ENCODE measurements at places on chromosomes 7 and 10. TPM values are rescaled to one million over a fixed set of nuclear protein-coding genes. Genes with fewer than 3 reads are reported as not detected.

DNA sequence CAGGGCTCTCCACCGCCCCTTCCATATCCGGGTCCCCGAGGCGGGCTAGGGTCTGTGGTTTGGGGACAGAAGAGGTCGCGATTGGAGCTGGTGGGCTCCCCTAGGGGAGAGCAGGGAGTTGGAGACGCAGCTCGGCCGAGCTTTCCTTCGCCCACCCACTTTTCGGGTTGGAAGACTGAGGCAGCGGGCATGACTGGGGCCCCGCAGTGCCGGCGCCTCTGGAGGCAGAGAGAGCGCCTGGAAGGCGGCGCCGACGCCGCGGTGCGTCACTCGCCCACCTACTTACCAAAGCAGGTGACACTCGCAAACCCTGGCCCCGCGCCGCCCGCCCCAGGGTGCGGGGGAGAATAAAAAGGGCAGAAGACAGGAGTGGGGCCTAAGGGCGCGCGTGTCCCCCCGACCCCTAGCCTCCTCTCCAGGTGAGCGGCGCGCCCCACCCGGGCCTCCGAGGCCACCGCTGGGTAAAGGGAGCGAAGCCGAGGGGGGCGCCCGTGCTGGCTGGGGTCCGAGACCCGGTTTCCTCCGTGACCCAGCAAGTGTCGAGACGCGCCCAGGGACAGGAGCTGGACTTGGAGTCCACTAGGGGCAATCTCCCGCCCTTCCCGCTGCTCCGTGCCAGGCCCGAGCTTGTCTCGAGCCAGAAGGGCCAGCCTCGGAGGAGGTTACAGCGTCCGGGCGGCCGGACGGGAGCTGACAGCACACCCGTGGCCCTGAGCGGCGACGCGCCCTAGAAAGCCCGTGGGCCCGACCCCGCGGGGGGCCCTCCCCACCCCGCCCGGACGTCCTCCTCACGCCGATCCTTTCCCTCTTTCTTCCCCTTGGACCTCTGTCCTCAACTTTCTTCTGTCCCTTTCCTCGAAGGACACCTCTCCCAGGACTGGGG, 34.4 kb upstream of the GRID1 start:
- DNase-seq: peak; percentile 42

Gene LIPN
- not detected for total RNA-seq

- DNase-seq: no peak
These were observed 176.6 kb upstream of the SP4 start for GRCh38 chr7:21251151-21251800.

DNA sequence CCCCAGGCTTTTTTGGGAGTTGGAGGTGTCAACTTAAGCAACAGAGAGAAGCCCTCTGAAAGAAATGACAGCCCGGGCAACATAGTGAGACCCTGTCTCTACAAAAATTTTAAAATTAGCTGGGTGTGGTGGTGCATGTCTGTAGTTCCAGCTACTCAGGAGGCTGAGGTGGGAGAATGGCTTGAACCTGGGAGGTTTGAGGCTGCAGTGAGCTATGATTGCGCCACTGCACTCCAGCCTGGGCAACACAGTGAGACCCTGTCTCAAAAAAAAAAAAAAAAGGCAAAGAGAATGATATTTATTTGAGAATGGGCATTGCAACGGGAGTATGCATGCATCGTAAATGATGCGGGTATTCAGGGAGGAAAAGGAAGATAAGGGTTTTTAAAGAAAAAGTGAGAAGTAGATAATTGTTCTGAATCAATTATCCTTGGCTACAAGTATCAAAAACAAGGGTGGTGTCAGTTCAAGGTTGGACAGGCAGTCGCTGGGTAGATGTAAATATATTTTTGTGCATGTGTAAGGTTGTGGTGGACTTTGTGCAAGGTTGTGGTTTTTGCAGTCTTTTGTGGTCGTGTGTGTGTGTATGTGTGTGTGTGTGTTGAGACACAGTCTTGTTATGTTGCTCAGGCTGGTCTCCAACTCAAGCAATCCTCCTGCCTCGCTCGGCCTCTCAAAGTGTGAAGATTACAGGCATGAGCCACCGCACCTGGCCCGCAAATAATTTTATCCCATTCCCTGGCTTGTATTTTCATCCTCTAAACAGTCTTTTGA, 65.6 kb downstream of the COL26A1 start:
- no peak for DNase-seq

GRCh38 chr10:61248013-61248412, 205.2 kb downstream of the TMEM26 start:
- DNase-seq: no peak

- no peak for DNase-seq
These were observed 266.4 kb upstream of the TCERG1L start for GRCh38 chr10:131577786-131578471.

GRCh38 chr7:4119848-4120247, 562.2 kb upstream of the FOXK1 start:
- DNase-seq: no peak

- no peak for DNase-seq
These were observed 27.3 kb upstream of the HERPUD2 start for GRCh38 chr7:35722054-35722849.

Gene ZNF804B
- total RNA-seq: not detected

DNA sequence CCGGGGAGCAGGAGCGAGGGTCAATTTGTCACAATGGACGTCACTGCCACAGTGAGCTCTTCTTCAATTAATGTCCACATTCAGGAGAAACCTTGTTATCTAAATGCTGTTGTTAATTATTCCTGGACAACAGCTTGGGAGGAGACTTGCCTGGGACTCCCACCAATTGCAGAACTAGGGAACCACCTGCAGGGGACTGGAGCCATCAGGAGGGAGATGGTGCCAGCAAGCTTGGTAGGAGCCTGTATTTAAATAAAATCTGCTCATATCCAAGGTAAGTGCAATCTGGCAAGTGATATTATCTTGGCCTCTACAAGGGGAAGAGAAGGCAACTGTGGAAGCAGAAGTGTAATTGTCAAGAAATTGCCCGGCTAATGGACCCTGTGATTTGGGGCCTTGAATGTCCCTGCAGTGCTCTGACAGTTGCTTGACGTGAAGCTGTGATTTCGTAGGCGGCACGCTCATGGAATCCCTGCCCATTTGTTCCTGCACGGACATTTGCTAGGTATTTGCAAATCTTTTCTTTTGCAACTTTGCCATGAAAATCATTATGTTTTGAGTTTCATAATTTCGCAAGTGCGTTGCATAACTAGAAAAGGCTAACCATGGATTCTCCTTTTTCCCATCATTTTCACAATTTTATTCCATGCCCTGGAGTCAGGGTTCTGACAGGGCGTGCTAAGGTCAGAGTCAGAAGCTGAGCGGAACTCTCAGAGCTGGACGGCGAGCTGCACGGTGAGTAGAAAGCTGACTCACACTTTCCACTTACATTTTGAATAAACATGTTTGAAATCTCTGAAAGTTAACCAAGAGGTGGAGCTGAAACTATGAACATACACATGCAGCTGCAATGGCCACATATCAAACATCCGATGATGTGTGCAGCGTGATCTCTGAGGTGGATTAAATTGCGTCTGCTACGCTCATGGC, 84.9 kb upstream of the TCERG1L start:
- DNase-seq: peak; percentile 40

GRCh38 chr7:138064856-138065357, 11.4 kb upstream of the AKR1D1 start:
- DNase-seq: no peak

- no peak for DNase-seq
These were observed 2.8 kb upstream of the FAM53B start for GRCh38 chr10:124746992-124747391.

DNA sequence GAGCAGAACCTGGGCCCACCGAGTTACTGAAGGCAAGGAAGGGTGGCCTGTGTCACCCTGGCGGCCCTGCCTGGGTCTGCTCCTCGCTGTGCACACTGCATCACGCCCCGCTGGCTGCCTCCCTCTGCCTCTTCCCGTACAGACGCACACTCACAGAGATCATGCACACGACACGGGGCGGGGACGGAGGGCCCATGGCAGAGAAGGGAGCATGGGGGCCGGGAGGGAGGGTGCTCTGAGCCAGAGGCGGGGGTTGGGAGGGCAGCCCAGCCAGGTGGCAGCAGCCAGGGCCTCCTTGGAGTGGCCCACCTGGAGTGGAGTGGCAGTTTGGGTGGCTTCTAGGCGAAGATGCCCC, 16.6 kb downstream of the BUD23 start:
- no peak for DNase-seq

Gene VENTX
- total RNA-seq: not detected

GRCh38 chr7:139598642-139599041, 75.2 kb downstream of the CLEC2L start:
- no peak for DNase-seq

DNA sequence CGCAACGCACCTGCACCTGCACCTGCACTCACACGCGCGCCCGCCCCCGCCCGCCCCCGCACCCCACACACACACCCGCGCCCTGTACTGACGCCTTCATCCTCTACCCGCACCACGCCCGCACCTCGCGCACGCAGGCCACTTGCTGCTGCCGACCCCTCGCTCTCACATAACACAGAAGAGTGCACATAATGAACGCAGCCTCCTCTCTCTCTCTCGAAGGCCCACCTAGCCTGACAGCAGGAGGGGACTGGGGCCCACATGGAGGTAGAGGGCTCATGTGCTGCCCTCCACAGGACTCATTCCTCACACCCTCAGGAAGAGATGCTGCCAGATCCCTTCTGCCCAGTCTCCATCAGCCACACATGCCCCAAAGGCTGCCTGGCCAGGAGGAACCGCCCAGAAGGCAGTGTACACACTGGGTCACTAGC, 432 bp upstream of the CAMK2B start:
- DNase-seq: peak; percentile 46

DNA sequence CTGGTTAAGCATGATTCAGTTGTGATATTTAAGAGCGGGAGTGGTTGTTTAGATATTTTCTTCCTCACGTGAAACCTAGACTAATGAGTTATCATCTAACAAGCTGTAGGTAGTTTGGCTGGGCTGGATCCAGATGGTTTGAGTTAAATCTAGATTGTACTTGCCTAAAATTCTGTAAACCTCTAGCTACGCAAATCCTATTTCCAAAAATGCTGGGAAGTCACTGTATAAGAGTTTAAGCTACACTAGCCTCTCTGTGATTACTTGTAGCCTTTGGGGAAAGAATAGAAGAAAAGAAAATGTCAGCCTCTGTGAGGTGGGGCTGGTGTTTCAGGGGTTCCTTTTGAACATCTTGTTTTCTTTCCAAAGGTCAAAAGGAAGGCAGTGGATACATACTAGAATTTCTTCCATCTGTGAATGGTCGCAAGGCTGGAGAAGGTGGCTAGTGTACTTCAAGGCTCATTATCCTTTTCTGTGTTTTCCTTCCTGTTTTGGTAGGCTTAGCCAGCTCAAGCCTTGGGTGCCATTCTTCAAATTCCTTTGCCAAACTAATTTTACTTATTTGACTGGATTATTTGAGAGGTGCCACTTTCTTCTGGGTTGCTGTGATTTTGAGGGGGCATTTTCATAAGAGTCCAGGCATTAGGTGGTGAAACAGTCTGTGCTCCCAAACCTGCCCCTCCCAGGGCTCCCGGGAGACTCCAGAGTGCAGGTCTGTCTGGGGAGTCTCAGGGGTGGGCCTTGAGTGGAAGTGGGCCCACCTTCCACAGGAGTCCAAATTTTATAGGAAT, 5.2 kb upstream of the EN2 start:
- no peak for DNase-seq

Gene ELN
- total RNA-seq: 0.23 TPM

- peak; percentile 24 for DNase-seq
These were observed 169.1 kb downstream of the DIP2C start for GRCh38 chr10:520402-520787.

Gene SKIDA1
- 1.3 TPM for total RNA-seq

- peak; percentile 70 for DNase-seq
These were observed 594 bp upstream of the RP9 start for GRCh38 chr7:33109758-33110238.

- DNase-seq: no peak
These were observed 254.8 kb downstream of the HGF start for GRCh38 chr7:81515009-81515408.

DNA sequence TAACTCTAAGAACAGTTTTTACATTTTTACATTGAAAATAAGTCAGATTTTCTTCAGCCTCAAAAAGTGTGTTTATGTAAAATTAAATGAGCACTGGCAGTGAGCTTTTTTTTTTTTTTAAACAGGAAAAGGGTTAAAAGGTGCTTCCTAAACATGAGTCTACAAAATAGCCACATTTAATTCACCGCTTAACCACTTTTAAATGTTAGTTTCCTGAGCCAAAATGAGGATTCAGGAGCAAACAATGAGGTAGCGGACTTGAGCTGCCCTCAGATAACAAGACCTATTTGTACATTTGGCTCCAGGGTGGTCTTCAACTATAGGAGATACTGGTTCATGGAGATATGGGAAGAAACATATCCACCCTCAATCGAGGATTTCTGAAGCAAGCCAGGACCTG, 22.8 kb downstream of the AKR1C3 start:
- no peak for DNase-seq

DNA sequence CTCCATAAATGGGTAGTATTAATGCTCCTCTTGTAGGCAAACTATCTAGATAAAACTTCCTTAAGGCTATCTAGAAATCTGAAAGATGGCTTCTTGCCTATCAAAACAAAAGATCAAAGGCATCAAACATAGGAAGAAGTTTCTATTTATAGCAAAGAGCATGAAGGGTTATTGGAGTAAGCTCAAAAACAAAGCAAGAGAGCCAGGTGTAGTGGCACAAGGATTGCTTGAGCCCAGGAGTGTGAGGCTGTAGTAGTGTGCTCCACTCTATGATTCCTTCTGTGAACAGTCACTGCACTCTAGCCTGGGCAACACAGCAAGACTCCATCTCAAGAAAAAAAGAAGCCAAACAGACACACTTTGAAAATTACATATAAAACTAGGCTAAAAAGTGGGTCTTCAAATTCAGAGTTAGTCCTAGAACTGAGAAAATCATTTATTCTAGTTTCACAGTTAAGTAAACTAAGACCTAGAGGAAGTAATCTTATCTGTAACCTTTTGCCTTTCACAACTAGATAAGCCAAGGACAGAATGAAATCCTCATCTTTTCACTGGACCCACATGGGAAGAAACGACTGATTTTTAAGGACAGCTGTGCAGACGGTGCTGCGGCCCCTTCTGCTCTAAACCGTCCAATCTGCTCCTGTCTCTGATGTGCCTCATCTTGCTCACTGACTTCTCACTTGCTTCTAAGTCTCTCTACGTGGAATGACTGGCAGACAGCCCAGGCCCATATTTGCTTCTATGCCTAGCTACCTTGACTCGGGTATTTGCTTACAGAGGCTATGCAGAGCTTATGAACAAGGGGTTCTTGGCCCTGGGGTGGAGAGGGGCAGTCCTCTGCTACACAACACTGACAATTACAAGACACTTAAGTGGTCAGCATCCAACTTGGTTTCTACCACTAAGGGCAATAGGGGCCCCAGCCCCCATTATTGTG, 50.0 kb downstream of the ESYT2 start:
- no peak for DNase-seq

GRCh38 chr10:116076621-116077020, 196.4 kb downstream of the GFRA1 start:
- DNase-seq: no peak

Gene ASAH2
- 0.46 TPM for total RNA-seq

DNA sequence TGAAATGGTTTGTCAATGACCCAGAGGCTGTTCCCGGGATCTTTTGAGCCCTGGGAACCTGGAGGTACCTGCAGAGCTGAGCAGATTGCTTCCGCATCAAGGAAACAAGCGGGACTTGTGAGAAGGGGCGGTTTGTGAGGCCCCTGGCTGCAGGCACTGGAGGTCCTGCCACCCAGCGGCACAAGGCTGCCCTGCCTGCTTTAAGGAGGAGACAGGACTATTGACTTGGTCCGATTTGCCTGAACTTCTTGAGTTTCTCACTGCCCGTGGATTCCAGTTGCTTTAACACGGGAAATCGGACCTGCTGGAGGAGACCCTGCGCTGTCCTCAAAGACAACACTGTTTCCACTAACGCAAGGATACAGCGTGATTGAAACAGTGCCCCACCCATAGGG, 130.1 kb downstream of the DNAJB6 start:
- DNase-seq: peak; percentile 30

GRCh38 chr10:109773288-109774120, 149.8 kb downstream of the XPNPEP1 start:
- DNase-seq: no peak

Gene PRTFDC1
- 4.9 TPM for total RNA-seq

Gene NPFFR1
- not detected for total RNA-seq

Measured in Daoy (cell line).